GM12865 (cell line): ENCODE measurements at places on chromosomes 3 and 15.

- no peak for DNase-seq
Measured at GRCh38 chr3:186760141-186760833, 23.1 kb upstream of the EIF4A2 start.

DNA sequence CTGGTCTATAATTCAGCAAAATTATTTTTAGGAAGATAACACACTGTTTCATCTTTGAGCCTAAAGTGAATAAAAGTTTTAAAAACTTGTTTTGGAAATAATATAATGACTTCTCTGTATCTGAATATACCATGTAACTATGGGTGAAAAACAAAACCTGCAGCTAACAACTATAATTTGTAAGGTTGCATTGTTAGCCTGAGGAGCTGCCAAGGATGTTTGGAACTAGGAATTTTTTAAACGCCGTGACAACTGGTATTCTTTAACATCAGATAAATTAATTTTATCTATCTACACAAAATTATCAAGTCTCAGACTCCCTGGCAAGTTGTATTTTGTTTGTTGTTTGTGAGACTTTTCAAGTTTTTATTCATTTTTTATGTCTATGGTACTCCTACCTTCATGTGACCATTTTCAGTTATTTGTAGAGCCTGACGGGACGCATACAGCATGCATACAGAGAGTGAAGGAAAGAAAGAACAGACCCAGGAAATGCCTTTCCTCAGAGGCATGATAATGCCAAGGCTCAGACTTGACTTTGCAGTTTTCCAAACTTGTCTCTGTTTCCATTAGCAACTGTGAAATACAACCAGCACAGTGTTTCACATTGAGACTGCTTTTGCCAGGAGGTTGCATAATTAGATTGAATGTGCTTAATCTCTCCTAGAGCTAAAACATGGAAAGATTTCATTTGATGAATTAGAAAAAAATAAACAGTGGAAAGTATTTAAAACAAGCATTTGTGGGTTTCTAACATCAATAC is 60.8 kb upstream of the ARHGEF26 start:
- DNase-seq = no peak

- DNase-seq = no peak
Measured at GRCh38 chr3:72636969-72637597, 211.2 kb downstream of the SHQ1 start.

- no peak for DNase-seq
Measured at GRCh38 chr3:71062037-71062932, 521.2 kb downstream of the FOXP1 start.

DNA sequence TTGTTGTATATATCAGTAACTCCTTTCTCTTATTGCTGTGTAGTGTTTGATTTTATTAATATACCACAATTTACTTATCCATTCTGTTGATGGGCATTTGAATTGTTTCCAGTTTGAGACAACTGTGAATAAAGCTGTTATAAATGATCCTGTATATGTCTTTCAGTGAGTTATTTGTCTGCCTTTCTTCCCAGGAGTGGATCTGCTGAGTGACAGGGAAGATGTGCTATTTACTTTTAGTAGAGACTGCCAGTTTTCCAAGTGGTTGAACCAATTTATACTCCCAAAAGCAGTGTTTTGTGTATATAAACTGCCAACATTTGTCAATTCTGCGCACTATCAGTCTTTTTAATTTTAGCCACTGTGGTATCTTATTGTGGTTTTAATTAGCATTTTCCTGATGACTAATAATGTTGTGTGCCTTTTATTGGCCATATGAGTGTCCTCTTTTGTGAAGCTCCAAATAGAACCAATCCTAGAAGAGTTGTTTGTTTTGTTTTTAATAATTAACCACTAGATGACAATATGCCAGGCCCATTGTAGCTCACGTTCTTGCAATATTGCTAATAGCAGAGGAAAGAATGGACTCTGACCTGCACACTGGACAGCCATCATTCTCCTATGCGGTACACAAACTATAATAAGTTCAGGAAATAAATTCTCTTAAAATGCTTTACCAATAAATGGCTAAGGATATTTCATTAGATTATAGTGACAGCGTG is 25.3 kb downstream of the TRANK1 start:
- no peak for DNase-seq

GRCh38 chr3:21893242-21893641 is 142.2 kb upstream of the ZNF385D start:
- no peak for DNase-seq

- no peak for DNase-seq
Measured at GRCh38 chr3:154428286-154429206, 1.4 kb downstream of the GPR149 start.

DNA sequence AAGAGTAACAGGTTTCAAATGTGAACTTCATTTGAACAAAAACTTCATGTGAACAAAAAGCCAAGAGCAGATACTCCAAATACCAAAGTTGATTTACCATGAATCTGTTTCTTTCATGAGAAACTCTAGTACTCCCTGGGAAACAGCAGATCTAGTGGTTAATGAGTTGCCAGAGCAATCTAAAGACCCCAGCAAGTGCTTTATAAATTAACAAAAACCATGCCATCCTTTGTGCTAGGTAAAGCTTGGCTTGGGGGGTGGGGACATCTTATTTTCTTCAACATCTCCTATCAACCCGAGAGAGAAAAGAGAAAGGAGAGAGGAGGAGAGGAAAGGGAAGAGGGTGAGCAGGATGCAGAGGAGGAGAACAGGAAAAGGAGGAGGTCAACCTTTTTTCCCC is 100.7 kb downstream of the TBL1XR1 start:
- no peak for DNase-seq
